DMS 273 treated with DMSO at 0.1 percent for 48 hours (cell line): ENCODE measurements at places on chromosomes 5 and 9.

DNA sequence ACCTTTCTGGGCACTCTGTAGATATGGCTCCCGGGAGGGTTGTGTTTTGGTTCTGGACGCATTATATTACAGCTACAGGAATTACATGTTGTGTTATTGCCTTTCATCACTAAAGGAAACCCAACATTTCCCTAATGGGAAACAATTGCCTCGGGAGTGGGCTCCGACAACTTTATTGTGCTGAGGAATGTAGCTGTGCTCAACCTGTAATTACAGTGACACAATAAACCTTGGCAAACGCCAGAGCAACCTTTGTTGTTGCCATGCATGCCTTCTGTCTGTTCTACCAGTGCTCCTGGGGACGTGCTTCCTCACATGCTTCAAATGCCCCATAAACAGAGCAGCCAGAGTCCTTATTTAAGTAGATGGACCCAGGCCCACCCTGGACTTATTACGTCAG lies 182.4 kb downstream of the DIRAS2 start:
- no peak for DNase-seq

- no peak for DNase-seq
Measured at GRCh38 chr9:78671785-78672184, 374.9 kb downstream of the PSAT1 start.

GRCh38 chr5:98909363-98909762 lies 19.4 kb downstream of the CHD1 start:
- DNase-seq: no peak

DNA sequence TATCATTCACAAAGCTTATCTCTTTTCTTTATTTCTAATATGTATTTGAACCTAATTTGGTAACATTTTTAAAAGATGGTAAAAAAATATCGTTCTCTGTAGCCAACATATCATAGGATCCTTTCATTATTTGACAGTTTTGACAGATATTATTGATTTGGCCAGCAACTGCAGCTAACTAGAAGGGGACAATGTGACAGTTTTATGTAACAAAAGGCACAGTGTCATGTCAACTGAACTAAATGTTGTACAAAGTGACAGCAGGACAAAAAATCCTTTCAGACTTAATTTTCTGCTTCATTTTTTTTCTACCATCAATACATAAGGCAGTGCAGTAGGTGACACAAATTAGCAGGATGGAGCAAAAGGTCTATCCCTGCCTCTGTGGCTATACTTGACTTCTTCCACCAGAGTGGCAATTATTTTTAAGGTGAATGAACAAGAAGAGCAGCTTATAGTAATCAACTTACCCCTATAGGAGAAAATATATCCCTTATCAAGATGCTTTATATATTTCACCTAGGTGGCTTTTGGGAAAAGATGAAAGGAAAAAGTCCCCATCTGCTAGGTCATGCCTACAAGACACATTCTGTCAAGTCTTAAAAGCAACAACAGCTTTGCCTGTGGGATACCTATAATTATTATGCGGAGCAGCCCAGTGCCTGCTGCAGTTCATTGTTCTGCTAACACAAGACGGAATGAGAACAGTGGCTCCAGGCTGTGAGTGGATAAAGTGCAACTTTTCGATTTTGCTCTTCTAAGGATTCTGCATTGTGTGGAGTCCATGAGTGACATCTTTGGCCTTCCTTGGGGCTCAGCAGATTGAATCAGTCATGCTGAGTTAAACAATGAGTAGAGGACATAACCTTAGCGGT lies 694.9 kb downstream of the ISL1 start:
- DNase-seq: no peak

GRCh38 chr5:9622971-9623421 lies 7.2 kb downstream of the TAS2R1 start:
- DNase-seq: no peak

- DNase-seq: no peak
Measured at GRCh38 chr5:100762108-100762507, 141.0 kb downstream of the ST8SIA4 start.

- DNase-seq: no peak
Measured at GRCh38 chr5:122073864-122074263, 4.2 kb downstream of the LOX start.

DNA sequence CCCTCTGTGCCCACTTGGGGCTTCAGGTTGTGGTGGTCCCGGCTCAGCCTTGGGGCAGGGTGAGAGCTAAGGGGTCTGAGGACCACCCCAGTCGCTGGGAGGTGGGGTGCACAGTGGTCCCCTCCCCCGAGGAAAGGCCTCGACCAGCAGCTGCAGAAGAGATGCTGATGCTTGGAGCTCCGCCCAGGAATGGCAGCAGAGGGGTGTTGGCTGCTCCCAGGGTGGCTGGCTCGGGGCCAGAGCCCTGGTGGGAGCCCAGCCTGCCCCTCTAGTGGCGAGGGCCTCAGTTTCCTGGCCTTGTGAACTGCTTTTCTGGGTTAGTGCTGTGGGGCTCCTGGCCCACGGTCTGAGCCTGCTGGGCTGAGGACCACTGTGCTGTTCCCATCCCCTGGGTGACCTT lies 1.2 kb downstream of the DIPK1B start:
- no peak for DNase-seq

DNA sequence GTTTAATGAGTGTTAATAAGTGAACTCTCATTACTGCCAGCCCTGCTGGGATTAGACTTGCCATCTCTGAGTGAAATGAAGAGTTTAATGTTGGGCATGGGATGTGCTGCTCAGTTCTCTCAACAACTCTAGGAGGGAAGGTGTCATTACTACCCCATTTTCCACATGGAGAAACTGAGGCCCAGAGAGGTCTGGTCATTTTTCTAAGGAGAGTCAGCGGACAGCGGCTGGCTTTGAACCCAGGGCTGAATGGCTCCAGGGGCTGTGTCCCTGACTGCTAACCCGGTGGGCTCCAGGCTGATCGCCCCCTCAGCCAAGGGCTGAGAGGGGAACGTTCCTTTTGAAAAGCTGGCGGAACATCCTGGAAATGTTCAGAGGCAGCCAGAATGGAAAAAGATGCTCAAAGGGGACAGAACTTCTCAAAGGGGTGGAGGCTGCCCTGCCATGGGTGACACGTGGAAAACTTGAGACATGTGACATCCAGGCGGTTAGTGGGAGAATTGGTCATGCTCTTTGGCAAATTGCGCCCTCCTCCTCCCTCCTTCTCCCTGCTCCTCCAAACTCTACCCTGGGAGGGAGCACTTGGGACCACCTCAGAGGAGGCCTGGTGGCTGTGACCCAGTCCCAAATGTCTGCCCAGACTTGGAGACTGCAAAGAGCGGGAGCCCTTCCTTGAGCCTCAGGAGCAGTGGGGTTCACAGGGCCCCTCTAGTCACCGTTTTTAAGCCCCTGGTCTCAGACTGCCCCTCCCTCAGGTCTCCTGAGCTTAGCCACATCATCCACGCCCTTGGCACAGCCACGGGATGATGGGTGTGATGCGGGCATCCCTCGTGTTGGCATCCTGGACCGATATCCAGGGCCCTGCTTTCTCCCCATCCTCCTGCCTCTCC lies 28.7 kb downstream of the DNM1 start:
- DNase-seq: no peak

- peak; percentile 45 for DNase-seq
Measured at GRCh38 chr5:5492087-5492933, 69.8 kb downstream of the ICE1 start.

DNA sequence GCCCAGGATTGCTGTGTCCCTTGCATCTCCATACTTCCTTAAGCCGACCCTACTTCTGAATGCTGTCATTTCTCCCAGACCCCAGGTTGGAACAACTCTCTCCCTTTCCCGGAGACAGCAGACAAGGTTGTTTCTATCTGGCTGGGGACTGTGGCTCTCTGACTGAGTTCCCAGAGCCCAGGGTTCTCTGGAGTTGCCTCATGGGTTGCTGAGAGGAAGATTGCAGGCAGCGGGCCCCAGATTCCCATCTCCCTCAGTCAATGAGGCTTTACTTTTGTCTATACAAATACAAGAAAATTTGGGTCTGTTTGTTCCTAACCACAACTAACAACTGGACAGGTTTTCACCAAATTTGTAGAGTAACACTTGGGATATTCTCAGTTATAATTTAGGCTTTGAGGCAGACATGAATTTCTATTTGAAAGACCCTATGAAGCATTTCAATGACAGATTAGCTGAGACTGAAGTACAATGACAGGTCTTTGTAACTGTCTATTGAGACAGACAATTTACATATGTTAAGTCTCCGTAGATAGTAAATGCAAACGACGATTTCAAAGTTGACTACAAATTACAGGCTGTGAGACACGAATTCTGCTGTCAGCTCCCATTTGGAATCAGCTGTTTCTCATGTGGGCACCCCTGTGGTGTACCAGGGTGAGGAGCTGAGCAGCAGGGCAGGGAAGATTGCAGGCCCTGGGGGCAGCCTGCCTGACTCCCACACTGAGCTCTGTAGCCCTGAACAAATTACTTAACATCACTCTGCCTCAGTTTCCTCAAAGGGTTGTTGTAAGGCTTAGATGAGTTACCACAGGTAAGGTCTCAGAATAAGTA lies 107.5 kb downstream of the ATP10B start:
- DNase-seq: no peak

- DNase-seq: no peak
Measured at GRCh38 chr9:20028849-20029231, 240.0 kb upstream of the SLC24A2 start.

DNA sequence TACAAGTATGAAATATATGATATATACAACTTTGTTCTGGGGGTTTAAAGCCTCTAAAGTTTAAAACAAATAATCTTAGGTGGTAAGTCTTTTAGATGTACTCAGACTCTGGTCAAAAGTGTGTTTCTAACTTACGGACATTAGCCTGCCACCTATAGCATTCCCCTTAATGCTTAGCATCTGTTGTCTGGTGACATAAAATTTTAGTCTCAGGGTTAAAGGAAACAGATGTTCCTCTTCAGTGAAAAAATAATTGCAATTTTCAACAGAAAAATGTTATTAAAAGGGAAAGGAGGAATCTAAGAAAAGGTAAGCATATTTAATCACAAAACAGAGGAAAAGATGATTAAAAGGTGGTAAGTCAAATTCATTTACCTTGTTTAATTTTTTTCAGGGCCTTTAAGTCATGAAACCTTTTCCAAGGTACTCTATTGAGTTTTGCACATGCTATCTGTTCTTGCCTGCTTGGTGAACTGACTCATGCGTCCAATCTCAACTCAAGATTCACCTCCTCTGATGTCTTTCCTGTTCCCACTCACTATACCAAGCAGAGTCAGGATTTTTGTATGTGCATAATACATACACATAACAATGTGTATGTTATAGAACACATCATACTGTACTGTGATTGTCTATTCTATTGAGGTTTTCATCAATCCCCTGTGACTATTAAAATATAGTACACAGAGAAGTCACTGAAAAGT lies 7.9 kb downstream of the TMEM167A start:
- no peak for DNase-seq

- no peak for DNase-seq
Measured at GRCh38 chr5:168887931-168888330, 308.8 kb upstream of the PANK3 start.

GRCh38 chr9:286071-286740 lies 71.5 kb downstream of the DOCK8 start:
- DNase-seq: no peak

DNA sequence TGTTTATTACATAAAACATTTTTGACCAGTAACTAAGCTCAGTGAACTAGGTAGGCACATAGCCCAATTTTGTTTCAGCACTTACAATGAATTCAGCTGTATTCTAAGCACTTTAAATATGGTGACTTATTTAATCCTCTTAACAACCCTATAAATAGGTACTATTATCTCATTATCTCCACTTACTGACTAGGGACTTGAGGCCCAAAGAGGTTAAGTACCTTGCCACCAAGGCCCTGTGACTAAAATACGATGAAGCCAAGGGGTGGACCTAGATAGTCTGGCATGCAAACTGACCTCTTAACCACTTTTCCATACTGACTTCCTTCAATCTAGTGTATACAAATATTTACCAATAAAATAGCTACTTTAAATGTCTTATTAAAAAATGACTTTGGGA lies 266.4 kb downstream of the ZNF608 start:
- no peak for DNase-seq
